Stimulated activated CD4-positive, alpha-beta T cell treated with anti-CD3 and anti-CD28 coated beads, TNF-alpha, amount 100 ng/mL, for 1 hour (primary cell): ENCODE measurements at places on chromosomes 4 and X.

- no peak for DNase-seq
Observed at GRCh38 chr4:8644966-8645752, 52.6 kb downstream of the CPZ start.

- no peak for DNase-seq
Observed at GRCh38 chr4:19580095-19580494, 671.6 kb upstream of the SLIT2 start.

GRCh38 chr4:86822136-86822535, 27.0 kb downstream of the SLC10A6 start:
- no peak for DNase-seq

DNA sequence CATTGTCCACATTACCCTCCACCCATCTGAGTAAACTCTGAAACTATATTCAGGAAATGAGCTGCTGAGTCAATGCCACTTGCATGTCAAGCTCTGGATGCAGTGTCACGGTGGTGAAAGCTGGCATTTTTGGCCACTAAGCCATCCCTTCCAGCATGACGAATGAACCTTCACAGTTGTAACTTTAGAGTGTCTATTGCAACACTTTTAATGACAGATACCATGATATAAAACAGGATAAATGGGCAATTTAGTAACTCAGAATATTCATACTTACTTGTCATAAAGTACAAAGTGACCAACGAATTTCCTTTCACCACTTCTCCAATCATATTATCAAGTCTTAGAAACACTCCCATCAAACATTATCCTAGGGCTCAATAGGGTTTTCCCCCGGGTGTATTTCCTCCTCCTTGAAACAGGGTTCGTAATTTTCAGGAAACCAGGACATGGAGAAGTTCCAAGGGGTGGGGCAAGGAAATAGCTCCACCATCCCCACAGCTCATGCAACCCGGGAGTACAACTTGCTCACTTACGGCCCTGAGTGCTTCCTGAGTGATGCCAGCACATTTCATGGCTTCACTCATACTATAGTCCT, 73.1 kb downstream of the MTHFD2L start:
- DNase-seq, result no peak

DNA sequence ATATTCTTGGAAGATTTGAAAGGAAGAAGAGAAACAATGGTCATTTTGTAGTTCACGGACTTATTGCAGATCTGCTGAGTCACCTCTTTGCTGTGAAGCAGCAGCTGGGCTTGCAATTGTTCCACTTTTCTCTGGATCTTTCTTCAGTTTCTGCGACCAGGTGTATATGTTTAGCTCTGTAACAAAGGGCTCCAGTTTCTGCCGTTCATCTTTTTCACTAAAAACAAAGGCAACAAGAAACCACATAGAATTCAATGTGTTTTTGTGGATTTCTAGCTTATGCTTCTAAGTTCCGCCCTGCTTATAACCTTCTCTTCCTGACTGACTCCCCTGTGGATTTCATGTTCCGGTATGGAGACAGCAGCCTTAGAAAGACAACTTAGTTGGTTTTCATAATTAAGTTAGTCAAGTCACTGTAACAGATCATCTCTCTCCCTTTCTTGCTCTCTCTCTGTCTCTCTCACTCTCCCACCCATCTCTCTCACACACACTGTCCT, 121.6 kb upstream of the EPHA5 start:
- DNase-seq, result no peak

DNA sequence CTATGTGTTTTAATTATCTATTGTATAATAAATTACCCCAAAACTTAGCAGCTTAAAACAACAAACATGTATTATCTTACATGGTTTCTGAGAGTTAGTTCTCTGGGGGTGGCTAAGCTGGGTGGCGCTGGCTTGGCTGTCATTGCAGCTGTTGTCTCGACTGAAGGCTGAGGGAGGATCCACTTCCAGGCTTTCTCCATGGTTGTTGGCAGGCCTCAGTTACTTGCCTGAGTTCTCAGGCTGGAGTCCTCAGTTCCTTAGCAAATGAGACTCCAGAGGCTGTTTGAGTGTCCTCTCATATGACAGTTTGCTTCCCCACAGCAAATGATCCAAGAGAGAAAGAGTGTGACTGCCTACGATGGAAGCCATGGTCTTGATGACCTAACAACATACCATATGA, 23.5 kb upstream of the GALNT7 start:
- DNase-seq, result no peak

DNA sequence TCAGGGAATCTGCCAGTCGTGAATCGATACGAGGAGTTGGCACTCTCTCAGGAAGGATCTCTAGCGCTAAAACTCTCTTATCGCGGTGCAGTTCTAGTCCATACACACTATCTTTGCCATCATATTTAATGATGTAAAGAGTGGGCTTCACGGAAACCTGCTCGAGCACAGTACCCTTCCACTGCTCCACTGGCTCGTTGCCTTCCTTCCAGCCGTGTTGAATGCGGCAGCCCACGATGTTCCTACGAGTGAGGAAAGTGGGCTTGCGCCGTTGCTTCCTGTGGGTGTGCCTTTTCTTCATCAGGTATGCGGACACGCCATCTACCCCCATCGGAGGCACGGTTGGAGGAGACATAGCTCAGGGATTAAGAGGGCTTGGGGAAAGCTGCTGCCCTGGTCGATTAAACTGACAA, 661 bp downstream of the SPIN4 start:
- DNase-seq, result no peak

GRCh38 chr4:51885363-51885762, 42.4 kb downstream of the DCUN1D4 start:
- DNase-seq, result no peak

GRCh38 chrX:79117078-79117477, 27.4 kb upstream of the GPR174 start:
- DNase-seq, result no peak

GRCh38 chr4:108417923-108418322, 202.5 kb upstream of the RPL34 start:
- no peak for DNase-seq

GRCh38 chr4:183467246-183467645, 22.8 kb downstream of the CDKN2AIP start:
- DNase-seq, result no peak

- no peak for DNase-seq
Observed at GRCh38 chrX:311156-312129, 7.2 kb downstream of the GTPBP6 start.

DNA sequence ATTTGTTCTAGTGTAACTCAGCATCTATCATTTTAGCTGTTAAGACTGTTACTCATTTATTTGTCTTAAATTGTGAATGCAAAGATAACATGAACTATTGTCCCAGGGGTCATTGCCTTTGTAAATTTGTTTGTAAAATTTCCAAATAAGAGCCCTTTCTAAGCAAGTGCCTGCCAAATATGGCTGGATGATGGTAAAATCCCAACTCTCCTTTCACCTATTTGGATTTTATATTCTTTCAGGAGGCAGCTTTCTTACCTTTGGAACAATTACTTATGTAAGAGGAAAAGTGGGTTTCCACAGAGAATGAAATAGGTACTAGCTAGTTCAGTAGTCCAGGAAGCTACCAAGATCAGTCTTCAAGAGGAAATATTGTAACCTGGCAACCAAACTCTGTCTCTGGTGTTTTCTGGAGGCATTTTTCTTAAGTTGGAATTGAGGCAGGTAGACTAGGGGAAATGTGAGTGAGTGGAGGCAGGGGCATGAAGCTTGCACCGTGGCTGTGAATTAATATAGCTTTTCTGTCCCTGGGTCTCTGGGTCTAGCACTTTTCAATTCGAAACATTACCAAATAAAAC, 363.0 kb upstream of the ZCCHC13 start:
- no peak for DNase-seq

- DNase-seq, result no peak
Observed at GRCh38 chrX:31128855-31129254, 57.0 kb upstream of the FTHL17 start.

- DNase-seq, result no peak
Observed at GRCh38 chr4:154073107-154073822, 284.4 kb upstream of the SFRP2 start.
